Stimulated activated CD4-positive, alpha-beta T cell treated with anti-CD3 and anti-CD28 coated beads, Interleukin-4, amount 100 ng/mL, for 48 hours (primary cell): ENCODE measurements at places on chromosomes 4 and X.

GRCh38 chrX:55867708-55868107, 150.2 kb downstream of the RRAGB start:
- DNase-seq = no peak

- no peak for DNase-seq
Observed at GRCh38 chr4:89427782-89428181, 120.2 kb upstream of the GPRIN3 start.

DNA sequence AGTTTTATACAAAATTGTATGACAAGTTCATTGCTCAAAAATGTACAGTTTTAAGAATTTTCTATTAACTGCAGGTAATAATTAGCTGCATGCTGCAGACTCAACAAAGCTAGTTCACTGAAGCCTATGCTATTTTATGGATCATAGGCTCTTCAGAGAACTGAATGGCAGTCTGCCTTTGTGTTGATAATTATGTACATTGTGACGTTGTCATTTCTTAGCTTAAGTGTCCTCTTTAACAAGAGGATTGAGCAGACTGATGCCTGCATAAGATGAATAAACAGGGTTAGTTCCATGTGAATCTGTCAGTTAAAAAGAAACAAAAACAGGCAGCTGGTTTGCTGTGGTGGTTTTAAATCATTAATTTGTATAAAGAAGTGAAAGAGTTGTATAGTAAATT, 131.0 kb downstream of the TET2 start:
- no peak for DNase-seq

DNA sequence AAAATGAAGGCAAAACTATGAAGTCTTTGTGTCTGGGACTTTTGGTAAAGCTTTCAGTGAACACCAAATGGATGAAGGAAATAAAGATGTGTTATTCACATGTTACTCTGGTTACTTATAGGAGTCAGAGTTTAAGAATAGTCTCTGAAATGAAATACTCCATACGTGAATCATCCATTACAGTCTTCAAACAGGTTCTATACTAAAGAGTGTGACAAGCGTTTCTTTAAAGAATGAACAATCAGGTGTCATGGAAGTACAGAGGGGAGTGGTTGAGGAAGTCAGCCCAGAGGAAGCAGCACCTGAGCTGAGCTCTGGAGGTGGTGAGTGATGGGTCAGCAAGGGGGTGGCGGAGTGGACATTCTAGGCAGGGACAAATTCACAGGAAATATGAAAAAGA, 41.8 kb upstream of the SORBS2 start:
- DNase-seq = no peak

- DNase-seq = no peak
Observed at GRCh38 chr4:153122855-153123254, 81.4 kb upstream of the TRIM2 start.

DNA sequence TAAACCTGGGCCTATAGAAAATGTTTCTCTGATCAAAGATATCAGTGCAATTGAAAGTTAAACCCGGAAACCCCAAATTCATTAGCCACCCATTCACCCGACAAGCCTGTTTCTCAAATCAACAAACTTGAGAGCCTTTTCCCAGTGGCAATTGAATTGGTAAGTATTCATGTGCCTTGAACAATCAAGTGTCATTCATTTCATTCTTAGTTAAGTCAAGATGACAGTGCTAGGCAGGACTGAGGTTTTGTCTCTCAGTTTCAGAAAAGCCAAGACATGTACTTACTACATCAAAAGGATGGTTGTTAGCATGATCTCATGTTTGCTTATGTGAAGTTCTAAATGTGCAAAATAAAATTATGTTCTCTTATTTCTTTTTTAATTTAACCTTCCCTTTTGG, 32.3 kb downstream of the CC2D2A start:
- no peak for DNase-seq

GRCh38 chrX:54288277-54288676, 69.6 kb downstream of the WNK3 start:
- no peak for DNase-seq

DNA sequence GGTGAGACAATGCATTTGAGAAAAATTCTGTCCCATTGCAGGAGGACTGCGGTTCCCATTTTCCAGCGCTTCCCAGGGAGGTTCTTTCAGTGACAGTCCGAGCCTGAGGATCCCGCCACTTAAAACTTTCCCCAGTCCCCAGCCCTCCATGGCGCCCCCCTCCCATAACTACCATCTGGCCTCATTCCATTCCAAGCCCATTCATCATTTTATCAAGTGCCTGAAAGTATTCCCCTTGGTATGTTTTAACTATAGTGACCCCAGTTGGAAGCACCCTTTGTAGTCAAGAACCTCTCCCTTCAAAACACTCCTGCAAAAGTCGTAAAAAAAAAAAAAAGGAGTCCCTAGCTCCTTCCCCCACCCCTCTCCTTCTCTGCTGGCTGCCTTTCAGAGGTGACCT, 1.2 kb downstream of the RASL11B start:
- DNase-seq = no peak

GRCh38 chr4:185839770-185840169, 27.8 kb upstream of the SORBS2 start:
- DNase-seq = no peak

- DNase-seq = no peak
Observed at GRCh38 chrX:24266996-24267395, 46.9 kb downstream of the SUPT20HL2 start.

DNA sequence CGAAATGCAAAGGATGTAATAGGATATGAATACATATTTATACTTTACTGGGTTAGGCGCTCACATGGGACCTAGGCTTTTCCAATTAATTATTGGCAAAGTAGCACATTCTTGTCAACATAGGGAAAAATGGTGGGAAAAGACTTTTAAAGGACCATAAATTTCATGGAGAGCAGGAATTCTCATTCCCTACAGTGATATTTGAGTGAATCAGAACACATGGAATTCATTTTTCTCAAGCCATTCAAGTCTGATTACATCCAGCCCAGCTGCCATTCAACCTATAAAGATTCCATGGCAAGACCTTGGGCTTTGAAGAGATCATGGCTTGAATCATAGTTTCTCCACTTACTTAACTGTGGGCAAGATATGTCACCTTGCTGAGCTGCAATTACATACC, 150.4 kb downstream of the SOWAHB start:
- DNase-seq = no peak

DNA sequence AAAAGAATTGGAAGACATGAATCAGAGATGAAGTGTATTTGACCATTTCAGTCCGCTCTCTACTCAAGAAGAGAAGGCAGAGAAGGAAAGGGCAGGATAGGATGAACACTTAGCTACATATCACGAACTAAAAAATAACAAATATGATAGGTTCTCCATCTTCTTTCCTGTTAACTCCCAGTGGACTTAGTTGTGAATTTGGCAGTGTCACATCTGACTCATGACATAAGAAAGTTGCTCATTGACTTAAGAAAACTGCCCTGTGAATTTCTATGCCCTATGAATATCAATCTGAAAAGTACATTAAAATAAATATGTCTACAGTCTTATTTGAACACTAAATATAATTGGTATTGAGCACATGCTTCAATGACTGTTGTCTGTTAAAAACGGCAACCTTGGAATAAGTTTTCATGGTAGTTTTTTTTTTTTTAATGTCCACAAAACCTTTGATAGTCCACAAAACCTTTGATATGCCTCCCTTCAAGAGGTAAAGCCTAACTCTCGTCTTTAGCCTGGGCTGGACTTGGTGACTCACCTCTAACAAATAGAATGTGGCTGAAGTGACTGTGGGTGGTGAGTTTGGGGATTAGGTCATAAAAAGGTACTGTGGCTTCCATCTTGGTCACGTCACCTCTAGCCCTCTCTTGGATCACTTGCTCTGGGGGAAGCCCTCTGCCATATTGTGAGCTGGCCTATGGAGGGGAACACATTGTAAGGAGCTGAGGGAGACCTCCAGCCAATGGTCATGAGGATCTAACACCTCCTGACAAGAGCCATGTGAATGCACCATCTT, 184.7 kb upstream of the S100G start:
- DNase-seq = no peak

DNA sequence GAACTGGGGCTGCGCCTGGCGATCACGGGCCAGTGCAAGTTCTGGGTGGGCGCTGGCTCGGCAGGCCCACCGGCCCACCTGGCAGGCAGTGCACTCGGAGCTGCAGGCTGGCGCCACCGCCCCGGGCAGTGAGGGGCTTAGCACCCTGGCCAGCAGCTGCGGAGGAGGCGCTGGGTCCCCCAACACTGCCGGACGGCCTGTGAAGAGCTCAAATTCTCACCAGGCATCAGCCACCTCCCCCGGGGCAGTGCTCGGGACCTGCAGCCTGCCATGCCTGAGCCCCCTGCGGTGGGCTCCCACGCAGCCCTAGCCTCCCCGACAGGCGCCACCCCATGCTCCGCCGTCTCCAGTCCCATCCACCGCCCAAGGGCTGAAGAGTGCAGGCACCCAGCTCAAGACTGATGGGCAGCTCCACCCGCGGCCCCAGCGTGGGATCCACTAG, 7.1 kb upstream of the ZNF330 start:
- DNase-seq = no peak

GRCh38 chrX:23228454-23228853, 106.2 kb upstream of the PTCHD1 start:
- DNase-seq = no peak

- DNase-seq = no peak
Observed at GRCh38 chrX:48961585-48962091, 4.2 kb upstream of the OTUD5 start.

DNA sequence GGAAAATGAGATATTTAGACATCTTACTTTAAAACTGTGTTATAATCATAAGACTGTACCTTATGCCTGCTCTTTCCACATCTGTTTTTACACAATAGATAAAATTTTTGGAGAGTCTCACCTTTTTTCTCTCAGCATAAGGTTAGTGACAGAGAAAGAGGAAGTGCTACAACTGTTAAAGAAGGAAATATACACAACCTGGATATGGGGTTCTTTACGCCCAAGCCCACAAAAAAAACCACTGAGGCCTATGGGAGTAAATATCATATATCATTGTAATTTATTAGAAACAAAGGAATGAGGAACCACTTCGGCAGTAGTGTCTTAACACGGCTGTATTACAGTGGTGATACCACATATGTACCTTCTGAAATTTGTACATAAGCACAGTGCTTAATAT, 265.9 kb upstream of the GK2 start:
- DNase-seq = no peak

DNA sequence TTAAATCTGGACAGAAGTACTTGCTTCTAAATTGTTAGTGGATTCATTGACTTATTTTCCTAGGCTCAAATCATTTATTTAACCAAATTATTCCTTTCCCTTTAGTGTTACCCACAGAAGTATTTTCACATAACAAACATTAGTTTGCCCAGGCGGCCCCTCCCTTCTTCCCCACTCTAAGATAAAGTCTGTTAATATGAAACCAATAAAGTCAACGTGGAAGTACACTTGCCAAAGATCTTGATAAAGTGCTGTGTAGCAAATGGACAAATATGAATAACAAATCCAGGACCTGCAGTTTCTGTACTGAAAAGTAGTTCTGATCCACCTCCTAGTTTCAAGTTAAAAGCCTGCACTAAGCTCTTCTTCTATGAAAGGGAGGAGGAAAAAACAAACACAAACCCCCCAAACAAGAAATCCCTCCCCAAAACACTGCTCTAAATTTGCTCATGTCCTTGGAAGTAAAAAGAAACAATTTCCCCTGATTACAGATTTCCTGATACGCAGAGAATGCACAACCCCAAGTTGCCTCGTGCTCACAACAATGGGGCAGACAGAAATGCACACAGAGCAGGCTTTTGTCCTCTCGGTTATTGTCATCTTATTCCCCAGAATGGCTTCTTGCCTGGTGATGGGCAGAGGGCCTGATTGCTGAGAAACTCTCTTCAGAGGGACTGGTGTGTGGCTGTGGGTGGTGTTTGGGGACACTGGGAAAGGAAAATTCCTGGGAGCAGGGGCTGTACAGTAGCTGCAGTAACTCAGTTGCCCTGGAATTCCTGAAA, 23.2 kb downstream of the TMSB4X start:
- no peak for DNase-seq

GRCh38 chr4:47390428-47391125, 72.9 kb downstream of the COMMD8 start:
- no peak for DNase-seq

DNA sequence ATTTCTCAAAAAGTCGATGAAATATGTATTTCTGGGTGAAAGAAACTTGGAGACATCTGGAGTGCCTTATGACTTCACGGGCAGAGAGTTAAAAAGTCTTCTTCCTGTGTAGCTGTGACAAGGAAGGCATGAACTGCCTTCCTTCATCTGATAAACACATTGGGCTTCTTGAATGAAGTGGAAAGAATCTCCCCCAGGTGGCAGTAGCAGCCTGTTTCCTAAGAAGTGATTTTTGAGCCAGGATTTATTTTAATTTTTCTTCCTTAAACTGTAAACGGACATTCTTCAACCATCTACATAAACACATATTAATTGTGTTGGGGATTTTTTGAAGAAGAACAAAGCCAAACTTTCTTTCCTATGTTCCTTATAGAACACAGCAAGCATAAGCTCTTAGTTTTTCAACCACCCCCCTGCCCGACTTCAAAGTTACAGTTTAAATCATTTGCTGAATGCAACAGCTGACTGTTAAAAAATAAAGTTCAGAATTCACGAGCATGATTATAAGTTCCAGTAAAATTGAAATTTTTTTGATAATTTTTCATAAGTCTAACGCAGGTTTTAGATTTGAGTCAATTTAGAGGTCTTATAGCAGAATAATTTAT, 980 bp upstream of the GIMD1 start:
- DNase-seq = no peak

DNA sequence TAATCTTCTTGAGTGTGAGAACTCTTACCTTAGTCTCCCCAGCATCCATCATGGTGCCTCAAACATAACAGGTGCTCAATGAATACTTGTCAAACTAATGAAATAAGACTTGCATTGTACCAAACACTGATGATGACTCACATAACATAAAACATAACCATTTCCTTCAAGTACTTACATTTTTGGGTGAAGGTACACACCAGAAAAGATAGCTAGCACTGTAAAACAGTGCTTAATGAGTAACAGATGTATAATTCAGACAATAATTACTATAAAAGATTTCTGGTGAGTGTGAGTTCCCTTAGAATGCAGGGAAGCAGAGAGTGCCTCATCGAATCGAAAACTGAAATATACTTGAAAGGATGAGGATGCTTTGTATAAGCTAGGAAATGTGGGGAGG, 70.1 kb upstream of the HCCS start:
- no peak for DNase-seq

DNA sequence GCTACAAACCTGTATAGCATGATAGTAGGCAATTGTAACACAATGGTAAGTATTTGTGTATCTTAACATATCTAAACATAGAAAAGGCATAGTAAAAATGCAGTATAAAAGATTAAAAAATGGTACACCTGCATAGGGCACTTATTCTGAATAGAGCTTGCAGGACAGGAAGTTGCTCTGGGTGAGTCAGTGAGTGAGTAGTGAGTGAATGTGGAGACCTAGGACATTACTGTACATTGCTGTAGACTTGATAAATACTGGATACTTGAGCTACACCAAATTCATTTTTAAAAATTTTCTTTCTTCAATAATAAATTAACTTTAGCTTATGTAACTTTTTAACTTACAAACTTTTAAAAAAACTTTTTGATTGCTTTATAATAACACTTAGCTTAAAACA, 68.2 kb upstream of the MAML3 start:
- no peak for DNase-seq

DNA sequence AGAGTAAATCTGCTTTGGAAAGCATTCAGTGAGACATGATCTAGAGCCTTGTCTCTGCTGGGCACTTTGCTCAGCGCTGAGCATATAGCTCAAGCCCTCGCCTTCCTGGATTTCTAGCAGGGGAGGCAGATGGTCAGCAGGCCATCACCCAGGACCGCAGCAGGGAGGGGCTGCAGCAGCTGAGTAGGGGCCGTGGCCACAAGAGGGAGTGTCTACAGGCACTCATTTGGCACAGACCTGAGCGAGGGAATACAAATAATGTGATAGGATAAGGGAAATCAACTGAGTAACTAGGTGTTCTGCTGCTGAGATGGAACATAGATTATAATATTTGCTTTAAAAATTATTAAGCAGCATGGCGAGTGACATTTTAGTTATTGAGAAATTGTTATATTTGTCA, 30.2 kb downstream of the OFD1 start:
- DNase-seq = no peak
